ENCODE measurements at places on chromosomes 12 and 14.
A peak's percentile ranks its signal among the peaks of the same experiment; 100 is the strongest.

GRCh38 chr12:107493666-107494065 lies 191.9 kb upstream of the PWP1 start:
- H3K27ac ChIP-seq: no peak overlapping the region
- no peaks in the 10 kb centered on the region for H3K27me3 ChIP-seq
- H3K36me3 ChIP-seq: no peaks in the 10 kb centered on the region
- no peak overlapping the region for H3K4me3 ChIP-seq
- peaks cover 20% of the 10 kb centered on the region for H3K4me1 ChIP-seq
- no peak for DNase-seq

DNA sequence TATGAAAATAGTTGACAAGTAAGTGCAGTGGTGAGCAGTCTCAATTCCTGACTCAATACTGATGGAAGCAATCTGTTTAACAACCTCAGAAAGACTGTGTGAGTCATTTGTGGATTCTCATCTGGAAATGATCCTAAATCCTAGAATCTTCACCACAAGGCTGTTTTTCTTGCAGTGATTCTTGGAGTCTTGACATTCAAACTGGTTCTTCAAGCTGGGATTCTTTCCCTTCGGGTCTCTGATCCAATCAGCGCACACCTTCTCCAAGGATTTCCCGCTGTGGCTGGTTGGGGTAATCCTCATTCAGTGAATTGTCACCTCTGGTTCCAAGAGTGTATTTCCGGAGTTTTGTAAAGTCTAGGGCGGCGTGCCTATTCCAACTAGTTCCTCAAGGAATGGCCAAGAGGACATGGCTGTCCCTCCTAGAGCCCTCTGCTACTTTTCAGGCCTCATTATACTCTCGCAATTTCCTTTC lies 37.7 kb upstream of the FOXJ2 start:
- no peaks in the 10 kb centered on the region for H3K27me3 ChIP-seq
- no peak for DNase-seq
- peaks cover 2% of the 10 kb centered on the region for H3K36me3 ChIP-seq

GRCh38 chr12:68304626-68305025 lies 27.5 kb downstream of the MDM1 start:
- H3K4me3 ChIP-seq: no peak overlapping the region
- H3K27ac ChIP-seq: no peak overlapping the region
- no peak for DNase-seq

DNA sequence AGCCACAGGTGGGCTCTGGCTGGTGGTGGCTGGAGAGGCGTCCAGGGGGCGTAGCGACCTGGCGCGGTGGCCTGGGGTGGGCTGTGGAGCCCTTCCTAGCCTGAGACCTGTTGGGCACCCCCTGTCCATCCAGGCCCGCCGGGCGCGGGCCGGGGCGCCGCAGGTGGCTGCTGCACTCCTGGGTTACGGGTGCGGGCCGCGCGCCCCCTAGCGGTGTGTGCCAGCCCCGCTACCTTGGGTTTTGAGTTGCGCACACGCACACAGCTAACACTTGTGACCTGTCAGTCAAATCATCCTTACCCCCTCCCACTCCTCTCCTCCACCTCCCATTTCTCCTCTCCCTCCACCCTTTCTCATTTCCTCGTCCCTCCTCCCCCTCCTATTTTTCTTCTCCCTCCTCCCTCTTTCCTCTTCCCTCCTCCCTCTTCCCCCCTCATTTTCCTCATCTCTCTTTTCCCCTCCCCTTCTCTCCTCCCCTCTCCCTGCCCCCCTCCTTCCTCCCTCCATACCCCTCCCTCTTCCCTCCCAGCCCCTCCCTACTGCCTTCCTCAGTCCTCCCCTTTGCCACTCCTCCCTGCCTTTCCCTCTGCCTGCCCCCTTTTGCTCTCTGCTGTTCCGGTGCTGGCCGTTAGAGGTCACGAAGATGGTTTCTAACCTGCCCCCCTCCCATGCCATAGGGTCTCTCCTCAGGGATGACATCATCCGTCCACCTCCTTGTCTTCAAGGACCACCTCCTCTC lies 2.3 kb downstream of the MEG3 start:
- no peaks in the 10 kb centered on the region for H3K4me1 ChIP-seq
- H3K36me3 ChIP-seq: peaks cover 2% of the 10 kb centered on the region
- no peak overlapping the region for H3K4me3 ChIP-seq
- no peak for DNase-seq
- peak overlapping the region; percentile 44 for H3K27ac ChIP-seq
- peaks cover 23% of the 10 kb centered on the region for H3K27me3 ChIP-seq

DNA sequence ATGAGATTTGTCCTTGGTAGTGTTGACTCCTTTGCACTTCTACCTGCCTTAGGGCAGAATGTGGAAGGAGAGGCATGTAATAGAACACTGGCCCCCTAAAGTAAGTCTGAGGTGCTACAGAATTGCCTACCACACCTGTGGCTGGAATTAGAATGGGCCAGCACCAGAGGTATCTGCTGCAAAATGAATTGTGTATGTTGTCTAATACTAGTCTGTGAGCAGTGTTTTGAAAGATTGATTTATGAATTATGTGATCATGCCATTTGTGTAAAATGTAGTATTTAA lies 5.7 kb upstream of the STYX start:
- H3K36me3 ChIP-seq: peaks cover 42% of the 10 kb centered on the region
- no peak overlapping the region for H3K27ac ChIP-seq
- no peak for DNase-seq
- H3K27me3 ChIP-seq: no peaks in the 10 kb centered on the region
- no peak overlapping the region for H3K4me3 ChIP-seq

DNA sequence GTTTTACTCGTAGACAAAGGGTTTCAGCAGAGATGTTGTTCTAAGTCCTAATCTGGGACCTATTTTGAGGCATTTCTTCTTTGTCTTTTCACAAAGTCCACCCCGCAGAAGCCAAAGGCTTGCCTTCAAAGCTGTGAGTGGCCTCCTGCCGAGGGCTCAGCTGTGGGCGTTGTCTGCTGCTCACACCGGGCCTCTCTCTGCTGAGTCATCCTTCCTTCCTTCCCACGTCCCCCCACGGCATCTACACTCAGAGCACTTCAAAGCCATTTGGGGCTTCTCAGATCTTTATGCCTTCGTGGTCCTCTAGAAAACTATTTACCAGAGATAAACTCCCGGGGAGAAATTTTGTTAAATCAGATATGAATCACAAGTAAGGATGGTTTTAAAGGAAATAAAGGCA lies 115.9 kb upstream of the TMPO start:
- H3K36me3 ChIP-seq: no peaks in the 10 kb centered on the region
- peak overlapping the region; percentile 65 for H3K4me3 ChIP-seq
- DNase-seq: peak; percentile 63
- peak overlapping the region; percentile 81 for H3K27ac ChIP-seq

DNA sequence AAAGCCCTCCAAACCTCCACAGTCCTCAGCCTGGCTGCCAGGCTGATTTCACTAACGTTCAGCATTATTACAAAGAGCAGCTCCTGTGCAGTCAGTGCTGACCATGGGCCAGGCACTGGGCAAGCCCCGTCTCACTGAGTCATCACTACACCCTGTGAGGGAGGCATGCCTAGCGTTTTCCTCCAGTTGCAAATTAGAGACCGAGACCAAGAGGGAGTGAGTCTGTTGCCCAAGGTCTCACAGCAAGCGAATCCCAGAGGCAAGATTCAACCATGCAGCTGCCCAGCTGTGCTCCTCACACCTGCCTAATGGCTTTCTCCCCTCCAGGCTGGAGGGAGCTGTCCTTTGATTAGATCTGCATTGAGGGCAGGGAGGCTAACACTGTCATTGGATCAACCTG lies 229.3 kb upstream of the LHX5 start:
- H3K4me3 ChIP-seq: no peak overlapping the region
- no peaks in the 10 kb centered on the region for H3K4me1 ChIP-seq
- peaks cover 4% of the 10 kb centered on the region for H3K27me3 ChIP-seq
- no peak for DNase-seq
- no peaks in the 10 kb centered on the region for H3K36me3 ChIP-seq

GRCh38 chr14:105414456-105415371 lies 4.9 kb upstream of the MTA1 start:
- peaks cover 5% of the 10 kb centered on the region for H3K4me1 ChIP-seq
- H3K27me3 ChIP-seq: peaks cover 22% of the 10 kb centered on the region
- H3K36me3 ChIP-seq: no peaks in the 10 kb centered on the region
- peak; percentile 61 for DNase-seq
- no peak overlapping the region for H3K27ac ChIP-seq

- peaks cover 20% of the 10 kb centered on the region for H3K36me3 ChIP-seq
- peaks cover 48% of the 10 kb centered on the region for H3K4me1 ChIP-seq
- H3K27me3 ChIP-seq: no peaks in the 10 kb centered on the region
Observed at GRCh38 chr12:50024805-50025186, 498 bp downstream of the RACGAP1 start.

DNA sequence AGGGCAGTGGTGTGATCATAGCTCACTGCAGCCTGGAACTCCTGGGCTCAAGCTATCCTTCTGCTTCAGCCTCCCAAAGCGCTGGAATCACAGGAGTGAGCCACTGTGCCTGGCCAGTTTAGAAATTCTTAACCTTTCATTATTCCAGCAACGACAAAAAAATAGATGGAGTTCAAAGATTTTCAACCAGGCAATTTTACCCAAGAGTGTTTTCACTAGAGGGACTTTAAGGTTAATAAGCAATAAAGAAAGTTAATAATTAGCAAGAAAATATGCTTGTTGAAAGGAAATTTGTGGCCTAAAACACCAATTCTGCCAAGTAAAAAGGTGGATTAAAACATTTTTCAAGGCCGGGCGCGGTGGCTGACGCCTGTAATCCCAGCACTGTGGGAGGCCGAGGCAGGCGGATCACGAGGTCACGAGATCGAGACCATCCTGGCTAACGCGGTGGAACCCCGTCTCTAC lies 14.8 kb downstream of the CDKL1 start:
- no peak overlapping the region for H3K27ac ChIP-seq
- no peaks in the 10 kb centered on the region for H3K27me3 ChIP-seq
- no peak overlapping the region for H3K4me3 ChIP-seq
- no peaks in the 10 kb centered on the region for H3K4me1 ChIP-seq

DNA sequence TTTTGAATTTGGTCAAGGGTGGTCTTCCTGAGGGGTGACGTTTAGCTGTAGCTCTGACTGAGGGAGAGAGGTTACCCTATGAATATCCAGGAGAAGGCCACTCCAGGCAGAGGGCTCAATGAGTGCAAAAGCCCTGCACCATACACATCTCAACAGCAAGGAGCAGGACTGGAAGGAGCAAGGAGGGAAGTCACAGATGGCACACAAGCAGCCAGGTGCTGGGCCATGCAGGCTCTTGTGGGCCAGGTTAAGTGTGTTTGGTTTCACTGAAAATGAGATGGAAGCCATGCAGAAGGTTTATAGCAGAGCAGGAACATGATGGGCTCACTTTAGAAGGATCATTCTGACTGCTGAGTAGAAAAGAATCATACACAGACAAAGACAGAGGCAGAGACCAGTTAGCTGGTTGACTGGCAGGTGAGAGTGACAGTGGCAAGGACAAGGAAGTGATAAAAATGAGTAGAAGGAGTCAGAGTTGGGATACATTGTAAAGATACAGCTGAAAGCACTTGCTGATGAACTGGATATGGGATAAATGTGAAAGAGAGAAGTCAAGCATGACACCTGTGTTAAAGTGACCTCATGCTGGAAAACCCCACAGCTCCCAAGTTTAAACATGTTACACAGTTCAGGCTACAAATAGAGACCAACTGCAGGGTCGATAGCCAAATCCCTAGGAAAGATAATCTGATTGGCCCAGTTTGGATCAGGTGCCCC lies 81.2 kb downstream of the PRKD1 start:
- no peaks in the 10 kb centered on the region for H3K36me3 ChIP-seq
- DNase-seq: no peak
- H3K27ac ChIP-seq: no peak overlapping the region
- H3K27me3 ChIP-seq: no peaks in the 10 kb centered on the region
- H3K4me1 ChIP-seq: no peaks in the 10 kb centered on the region
- no peak overlapping the region for H3K4me3 ChIP-seq

DNA sequence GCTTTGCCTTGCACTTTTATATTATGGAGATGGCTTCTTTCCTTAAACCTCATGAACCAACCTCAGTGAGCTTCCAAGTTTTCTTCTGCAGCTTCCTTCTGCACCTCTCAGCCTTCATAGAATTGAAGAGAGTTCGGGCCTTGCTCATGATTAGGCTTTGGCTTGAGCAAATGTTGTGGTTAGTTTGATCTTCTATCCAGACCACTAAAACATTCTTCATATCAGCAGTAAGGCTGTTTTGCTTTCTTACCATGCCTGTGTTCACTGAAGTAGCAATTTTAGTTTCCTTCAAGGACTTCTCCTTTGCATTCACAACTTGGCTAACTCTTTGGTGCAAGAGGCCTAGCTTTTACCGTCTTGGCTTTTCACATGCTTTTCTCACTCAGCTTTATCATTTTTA lies 125.4 kb downstream of the SNAPC1 start:
- peaks cover 3% of the 10 kb centered on the region for H3K36me3 ChIP-seq
- peaks cover 15% of the 10 kb centered on the region for H3K4me1 ChIP-seq
- H3K27ac ChIP-seq: no peak overlapping the region
- no peak for DNase-seq
- peaks cover 25% of the 10 kb centered on the region for H3K27me3 ChIP-seq

DNA sequence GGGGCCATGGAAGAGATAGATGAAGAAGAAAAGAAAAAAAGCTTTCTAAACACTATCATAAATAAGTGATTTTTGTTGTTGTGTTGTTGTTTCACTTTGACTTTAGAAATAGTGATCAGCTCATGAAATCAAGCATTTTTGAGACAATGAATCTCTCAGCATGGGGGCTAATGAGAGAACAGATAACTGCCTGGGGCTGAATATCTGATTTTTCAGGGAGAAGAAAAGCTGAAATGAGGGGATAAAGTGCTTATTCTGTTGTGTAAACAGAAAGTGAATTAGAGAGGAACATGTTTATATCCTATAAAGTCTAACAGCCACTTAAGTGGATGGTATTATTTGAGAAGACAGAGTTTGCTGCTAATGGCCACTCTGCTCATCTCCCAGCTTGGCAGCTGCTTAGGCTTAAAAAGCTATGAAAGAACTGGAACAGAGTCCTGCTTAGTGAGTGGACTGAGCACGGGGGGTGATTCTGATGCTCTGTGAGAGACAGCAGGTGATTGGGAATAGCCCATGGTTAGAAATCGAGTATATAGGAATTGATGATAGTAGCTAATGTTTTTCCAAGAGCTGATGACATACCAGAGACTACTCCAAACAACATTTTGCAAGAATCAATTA lies 646.1 kb upstream of the TMEM132C start:
- H3K27ac ChIP-seq: no peak overlapping the region
- H3K36me3 ChIP-seq: no peaks in the 10 kb centered on the region
- no peaks in the 10 kb centered on the region for H3K4me1 ChIP-seq
- H3K4me3 ChIP-seq: no peak overlapping the region

- H3K4me1 ChIP-seq: no peaks in the 10 kb centered on the region
- no peak for DNase-seq
- peaks cover 14% of the 10 kb centered on the region for H3K27me3 ChIP-seq
- no peaks in the 10 kb centered on the region for H3K36me3 ChIP-seq
- H3K27ac ChIP-seq: no peak overlapping the region
Observed at GRCh38 chr12:42282294-42282693, 43.6 kb downstream of the ZCRB1 start.

DNA sequence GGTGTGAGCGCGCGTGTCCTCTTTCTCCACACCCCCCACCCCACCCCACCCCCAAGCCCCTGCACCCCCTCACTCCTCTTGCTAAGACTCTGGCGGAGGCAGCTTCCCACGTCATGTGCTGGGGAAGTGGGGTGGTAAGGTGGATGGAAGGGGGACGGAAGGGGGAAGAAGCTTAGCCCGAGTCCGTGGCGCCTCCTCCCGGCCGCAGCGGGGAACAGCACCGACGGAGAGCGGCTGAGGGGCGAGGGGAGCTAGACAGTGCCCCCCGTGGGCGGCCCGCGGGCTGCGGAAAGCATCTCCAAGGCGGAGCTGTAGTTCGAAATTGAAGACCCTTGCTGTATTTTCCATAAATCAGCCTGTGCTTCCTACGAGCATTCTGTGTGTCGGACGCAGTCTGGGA lies 588 bp upstream of the GRIN2B start:
- no peak overlapping the region for H3K27ac ChIP-seq
- H3K27me3 ChIP-seq: peaks cover 40% of the 10 kb centered on the region
- peaks cover 3% of the 10 kb centered on the region for H3K36me3 ChIP-seq
- H3K4me1 ChIP-seq: no peaks in the 10 kb centered on the region
- H3K4me3 ChIP-seq: no peak overlapping the region
- DNase-seq: no peak

Measured in activated T-helper 1 cell treated with anti-CD3 and anti-CD28 coated beads, Interleukin-12 subunit alpha, Interleukin-12 subunit beta, Interleukin-2, Interleukin-4 antibody, amounts not matched to agents 30 ng/mL and 10 ng/mL and 1 ng/mL, durations not matched to agents 14 hours and 24 hours and 36 hours (primary cell).